B cell (primary cell): ENCODE measurements at places on chromosomes 4 and X. TPM values are rescaled to one million over a fixed set of nuclear protein-coding genes. Genes with fewer than 3 reads are reported as not detected.

The ITIH6 gene
- total RNA-seq = not detected in 2 replicates

The GUCY1B1 gene
- 0.10 and 0.19 TPM in 2 replicates for total RNA-seq

The SASH3 gene
- 240 and 264 TPM in 2 replicates for total RNA-seq

The GNL3L gene
- total RNA-seq = 47.2 and 52.4 TPM in 2 replicates

The RFC1 gene
- total RNA-seq = 55.1 and 66.5 TPM in 2 replicates

The CFAP99 gene
- total RNA-seq = not detected in 2 replicates

The NLGN3 gene
- 1.0 and 1.3 TPM in 2 replicates for total RNA-seq

The AREG gene
- 4.6 and 4.9 TPM in 2 replicates for total RNA-seq

The NRK gene
- total RNA-seq = not detected in 2 replicates

The KLF8 gene
- total RNA-seq = 42.7 and 43.1 TPM in 2 replicates

- no peak for DNase-seq
Observed at GRCh38 chrX:16666541-16666940, 16.6 kb downstream of the S100G start.

DNA sequence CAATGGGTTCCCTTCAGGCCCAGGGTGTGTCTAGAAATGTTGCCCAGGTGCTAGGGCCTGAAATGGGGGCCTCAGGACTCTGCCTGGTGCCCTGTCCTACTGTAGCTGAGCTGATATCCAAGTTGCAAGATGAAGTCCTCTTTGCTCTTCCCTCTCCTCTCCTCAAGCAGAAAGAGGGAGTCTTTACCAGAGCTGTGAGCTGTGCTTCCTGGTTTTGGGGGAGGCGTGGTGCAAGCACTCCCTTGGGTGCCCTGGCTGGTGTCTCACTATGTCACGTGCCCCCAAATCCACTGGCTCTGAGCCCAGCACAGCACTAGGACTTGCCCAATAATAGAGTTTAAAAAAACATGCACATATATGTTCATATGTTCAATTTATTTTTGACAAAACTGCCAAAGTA, 29.3 kb upstream of the CT47A1 start:
- no peak for DNase-seq

DNA sequence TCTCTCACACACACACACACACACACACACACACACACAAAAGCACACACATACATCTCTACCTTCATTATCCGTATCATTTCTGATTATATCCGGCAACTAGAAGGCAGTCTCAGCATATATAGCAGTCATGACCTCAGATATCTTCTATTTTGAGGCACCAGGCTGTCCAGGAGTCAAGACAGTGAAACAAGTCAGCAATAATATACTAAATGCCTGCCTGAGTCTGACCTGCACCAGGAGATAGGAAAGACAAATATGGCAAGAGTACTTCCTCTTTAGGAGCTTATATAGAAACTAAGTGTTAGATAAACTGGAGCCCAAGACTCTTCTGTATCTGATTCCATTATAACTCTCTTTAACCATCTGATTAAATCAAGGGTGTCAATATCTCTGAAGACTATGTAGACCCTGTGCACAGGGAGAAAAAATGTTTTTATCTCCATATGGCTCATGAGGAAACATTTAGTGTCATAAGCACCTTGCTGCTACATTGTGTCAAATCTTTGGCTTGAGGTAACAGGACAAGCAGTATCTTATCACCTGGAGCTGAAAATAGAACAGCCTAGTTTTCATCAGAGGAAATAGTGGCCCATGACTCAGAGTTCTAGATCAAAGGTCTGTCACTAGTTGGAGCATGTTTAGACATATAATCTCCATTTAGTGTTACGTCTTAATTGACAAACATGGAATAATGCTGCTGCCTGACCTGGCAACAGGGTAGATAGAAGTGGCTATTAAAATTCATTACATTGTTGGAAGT, 27.0 kb upstream of the FAM47B start:
- no peak for DNase-seq

- DNase-seq = no peak
Observed at GRCh38 chrX:75623535-75623934, 100.7 kb upstream of the ZDHHC15 start.

DNA sequence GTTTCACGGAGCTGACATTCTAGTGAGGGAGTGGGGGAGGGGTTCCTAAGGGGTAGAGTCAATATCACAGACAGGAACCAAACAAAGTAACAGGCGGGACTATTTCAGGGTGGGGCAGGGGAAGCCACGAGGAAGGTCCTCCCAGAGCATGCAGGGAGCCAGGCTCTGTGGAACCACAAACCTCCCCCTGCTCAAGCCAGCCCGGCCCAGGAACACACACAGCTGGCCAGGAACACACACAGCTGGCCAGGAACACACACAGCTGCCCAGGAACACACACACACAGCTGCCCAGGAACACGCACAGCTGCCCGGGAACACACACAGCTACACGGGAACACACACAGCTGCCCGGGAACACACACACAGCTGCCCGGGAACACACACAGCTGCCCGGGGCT, 24.8 kb downstream of the EVC2 start:
- no peak for DNase-seq

- no peak for DNase-seq
Observed at GRCh38 chr4:26369581-26369980, 48.8 kb downstream of the RBPJ start.

GRCh38 chr4:4752576-4753401, 106.7 kb upstream of the MSX1 start:
- DNase-seq = no peak

- DNase-seq = no peak
Observed at GRCh38 chr4:42555828-42556227, 101.1 kb downstream of the ATP8A1 start.

DNA sequence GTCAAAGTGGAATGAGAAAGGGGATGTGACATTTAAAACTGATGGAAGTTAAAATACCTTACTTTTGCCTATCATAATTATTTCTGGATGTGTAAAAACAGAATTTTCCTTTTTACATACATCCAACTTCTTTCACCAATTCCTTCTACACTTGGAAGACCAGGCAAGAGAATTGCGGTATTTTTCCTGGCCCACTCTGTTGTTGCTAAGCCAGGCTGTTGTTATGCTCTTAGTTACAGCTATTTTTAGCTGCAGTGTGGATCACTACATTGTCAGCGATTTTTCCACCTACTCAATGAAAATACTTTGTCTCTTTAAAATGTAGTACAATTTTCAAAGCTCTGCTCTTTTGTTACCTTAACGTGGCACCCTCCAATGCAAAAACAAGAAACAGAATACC, 43.4 kb downstream of the NKX6-1 start:
- no peak for DNase-seq

DNA sequence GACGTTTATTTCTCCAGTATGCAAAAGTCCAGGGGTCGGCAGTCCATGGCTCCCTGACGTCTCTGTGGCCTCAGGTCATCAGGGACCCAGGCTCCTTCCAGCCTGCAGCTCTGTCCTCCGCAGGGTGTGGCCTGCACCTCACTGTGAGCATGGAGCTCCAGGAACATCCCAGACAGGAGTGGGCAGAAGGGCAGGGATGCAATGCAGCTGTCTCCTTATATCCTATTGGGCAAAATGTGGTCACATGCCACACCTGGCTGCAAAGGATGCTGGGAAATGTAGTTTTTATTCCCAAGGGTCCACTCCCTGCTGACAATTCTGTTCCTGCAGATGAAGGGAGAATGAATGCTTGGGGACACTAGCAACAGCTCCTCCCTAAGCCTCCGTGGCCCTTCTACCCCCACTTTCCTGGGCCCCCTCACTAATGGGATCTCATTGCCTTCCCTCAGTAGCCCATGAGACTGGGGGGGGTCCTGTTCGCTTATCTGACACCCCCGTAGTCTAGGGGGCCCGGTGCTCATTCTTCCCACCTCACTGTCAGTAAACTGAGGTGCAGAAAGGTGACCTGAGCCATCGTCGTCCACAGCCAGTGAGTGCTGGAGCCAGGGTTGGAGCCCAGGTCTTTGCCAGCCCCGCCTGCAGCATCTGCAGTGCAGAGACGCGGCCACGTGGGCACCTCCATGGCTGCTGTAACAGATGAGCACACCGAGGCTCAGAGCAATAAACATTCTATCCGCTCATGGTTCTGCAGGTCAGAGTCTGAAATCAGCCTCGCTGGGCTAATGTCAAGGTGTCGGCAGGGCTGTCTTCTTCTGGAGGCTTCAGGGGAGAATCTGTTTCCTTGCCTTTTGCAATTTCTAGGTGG, 5.9 kb upstream of the GRPEL1 start:
- peak; percentile 53 for DNase-seq

DNA sequence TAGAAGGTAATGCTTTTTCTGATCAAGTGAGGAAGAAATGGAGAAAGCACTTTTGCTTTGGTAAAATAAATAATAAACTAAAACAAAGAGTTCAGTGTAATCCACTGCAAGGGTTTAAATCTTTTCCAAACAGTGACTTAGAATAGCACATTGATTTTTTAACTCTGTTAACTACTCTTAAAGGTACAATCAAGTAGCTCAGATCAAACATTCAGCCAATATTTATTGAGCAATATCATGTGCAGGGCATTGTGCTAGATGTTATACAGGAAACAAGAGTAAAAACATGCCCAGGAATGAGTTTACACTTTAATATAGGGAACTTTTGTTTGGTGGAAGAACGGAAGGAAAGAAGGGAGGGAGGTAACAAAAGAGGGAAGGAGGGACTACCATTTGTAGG, 479.8 kb downstream of the KLHL13 start:
- DNase-seq = no peak

- DNase-seq = no peak
Observed at GRCh38 chr4:122836941-122837340, 10.3 kb downstream of the FGF2 start.

DNA sequence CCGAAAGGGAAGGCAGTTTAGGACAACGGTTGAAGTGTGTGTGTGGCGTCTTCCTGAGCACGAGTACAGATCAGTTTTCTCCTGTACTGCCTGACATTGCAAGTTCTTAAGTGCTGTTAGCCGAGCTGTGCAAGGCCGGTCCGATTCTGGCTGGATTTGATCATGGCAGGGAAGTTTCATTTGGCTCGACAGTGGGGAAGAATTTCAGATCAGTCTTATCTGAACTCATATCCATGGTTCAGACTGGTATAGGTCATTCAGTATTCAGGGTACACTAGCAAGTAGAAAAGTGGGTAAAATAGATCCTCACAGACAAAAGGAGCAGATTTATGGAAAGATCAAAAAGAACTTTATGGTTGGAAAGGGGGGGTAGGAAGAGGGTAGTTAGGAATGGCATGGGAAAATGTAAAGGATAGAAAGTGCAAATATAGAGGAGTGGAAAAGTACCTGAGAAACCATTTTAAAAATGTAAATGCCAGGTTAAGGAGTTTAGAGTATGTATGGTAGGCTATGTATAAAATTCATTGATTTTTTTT, 716 bp downstream of the THAP9 start:
- DNase-seq = no peak
